CD4-positive, alpha-beta T cell treated with Interleukin-15 for 4 hours (primary cell): ENCODE measurements at places on chromosomes 7 and 10.

DNA sequence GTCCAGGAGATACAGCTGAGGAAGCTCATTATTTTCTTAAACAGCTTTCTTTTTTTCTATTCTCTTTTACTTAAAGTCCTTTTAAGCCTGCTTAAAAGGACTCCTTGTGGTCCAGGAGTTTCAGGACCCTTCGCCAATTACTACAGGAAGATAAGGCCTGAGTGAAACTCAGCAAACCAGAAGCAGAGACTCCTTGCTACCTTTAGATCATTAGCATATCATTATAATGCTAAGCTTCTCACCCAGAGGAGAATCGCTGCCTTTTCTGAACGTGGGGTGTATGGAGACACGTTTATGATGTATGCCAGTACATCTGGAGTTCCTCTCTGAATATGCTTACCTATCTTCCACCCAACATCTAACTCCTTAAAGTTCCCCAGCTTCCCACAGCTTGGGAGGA, 47.5 kb downstream of the ANKMY2 start:
- DNase-seq = no peak

GRCh38 chr7:151232091-151232916, at the start of gene CHPF2:
TSS of gene CHPF2 (plus strand) at chr7:151232483. CDS start at chr7:151234012, 1,529 bp downstream.
- DNase-seq = peak; percentile 87

GRCh38 chr10:77201135-77202106, 436.2 kb downstream of the KCNMA1 start:
- DNase-seq = no peak

DNA sequence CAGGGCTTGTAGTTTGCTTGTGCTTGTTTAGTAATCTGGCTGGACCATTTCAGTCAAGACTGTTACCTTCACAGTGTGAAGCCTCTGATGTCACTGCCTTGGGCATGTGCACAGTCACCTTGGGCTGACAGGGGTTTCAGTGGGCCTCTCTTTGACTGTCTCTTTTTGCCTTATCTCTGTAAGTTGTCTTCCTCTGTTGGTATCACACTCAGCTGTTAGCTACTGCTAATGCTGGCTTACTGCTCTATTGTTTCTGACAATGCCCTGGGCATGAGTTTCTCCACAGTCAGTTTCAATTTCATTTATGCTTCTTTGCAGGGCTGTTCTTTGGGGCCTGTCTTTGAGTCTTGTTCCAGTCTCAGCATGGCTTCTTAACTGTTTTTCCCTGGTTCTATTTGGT, 201.9 kb upstream of the SHH start:
- DNase-seq = no peak

DNA sequence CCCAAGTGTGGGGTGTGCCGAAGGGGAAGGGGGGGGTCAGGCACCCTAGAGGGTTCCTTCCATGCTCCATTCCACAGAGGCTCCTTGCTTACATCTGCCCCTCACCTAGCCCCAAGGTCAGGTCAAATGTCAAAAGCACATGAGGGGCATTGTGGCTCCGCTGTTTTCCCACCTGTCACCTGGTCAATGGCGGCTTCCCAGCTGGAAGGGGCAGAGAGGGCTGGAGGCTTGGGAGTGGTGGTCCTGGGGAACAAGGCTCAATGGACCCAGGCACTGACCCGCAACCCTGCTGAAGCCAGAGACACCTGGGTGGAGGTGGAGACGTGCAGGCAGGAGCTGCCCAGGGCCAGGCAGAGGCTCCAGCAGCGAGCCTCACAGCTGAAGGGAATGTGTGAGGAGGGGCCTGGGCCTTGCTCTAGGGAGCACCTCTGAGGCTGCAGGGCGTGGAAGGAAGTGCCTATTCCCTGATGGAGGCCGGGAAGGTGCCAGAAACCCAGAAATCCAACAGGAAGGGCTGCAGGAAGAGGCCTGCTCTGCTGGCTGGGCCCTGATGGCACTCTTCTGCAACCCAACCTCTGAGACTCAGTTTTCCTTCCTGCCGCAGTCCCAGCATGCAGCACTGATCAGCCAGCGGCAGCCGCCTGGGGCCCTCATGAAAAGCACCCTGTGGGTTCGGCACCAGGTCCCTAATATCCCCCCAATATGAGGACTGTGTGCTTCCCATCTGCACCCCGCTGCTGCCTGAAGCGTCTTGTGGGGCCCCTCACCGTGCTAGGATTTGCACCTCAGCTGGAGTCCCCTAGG, 16.0 kb downstream of the RASGEF1A start:
- DNase-seq = no peak

- DNase-seq = no peak
Measured at GRCh38 chr7:126605553-126605952, 647.2 kb downstream of the GRM8 start.

DNA sequence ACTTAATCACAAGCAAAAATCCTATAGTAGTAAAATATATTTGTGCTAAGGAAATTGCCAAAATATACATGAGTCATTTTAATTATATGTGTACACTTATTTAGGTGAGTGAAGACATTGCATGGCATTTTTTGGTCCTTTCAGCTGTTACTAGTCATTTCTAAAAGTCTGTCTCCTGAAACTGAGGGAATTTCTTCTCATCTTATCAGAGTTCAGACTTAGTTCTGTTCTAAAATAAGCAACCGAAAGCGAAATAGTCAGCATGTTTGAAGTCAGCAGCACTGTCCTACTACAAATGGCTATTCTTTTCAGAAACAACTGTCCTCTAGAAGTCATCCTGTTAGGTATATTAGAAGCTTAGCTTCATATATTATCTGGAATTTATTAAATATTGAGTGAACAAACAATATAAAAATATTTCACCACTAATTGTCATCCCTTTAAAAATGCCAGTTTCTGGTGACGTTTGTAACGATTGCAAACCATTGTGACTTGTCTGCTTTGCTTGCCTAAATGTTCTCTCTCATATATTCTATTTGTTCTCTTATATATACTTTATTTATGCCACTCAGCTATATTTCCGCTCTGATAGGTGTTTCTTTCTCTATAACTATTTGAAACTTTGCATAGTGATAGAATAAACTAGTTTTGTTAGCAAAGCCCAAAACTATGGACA, 227.4 kb upstream of the KAT6B start:
- no peak for DNase-seq

DNA sequence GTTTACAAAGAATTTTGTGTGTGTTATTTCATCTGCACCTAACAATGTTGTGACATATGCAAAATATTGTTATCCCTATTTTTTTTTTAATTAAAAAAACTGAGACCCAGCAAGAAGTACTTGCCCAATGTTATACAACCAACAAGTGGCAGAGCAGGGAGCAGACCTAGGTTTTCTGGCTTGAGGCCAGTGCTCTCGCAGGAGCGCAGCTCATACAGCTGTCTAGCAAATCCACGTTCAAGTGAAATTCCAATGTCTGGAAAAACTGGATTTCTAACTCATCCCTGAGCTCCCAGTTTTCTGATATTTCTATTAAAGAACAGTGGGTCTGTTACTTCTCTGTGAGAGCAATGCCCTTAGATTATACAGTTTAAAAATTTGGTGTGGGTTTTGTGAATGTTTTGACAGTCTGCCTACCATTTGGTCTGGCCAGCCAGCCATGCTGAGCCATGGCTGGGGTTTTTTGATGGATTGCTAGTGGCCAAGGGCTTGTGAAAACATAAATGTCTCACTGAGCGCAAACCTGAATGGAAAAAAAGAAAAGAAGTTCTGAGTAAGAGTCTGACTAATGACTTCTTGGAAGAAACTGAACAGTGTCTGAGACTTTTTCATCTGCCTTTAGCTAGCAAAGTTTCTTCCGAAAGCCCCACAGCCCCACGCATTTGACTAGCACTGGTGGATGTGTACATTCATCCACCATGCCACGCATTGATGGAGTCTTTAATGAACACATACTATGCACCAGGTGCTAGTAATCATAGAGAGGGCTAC, 15.4 kb upstream of the PRF1 start:
- peak; percentile 48 for DNase-seq

DNA sequence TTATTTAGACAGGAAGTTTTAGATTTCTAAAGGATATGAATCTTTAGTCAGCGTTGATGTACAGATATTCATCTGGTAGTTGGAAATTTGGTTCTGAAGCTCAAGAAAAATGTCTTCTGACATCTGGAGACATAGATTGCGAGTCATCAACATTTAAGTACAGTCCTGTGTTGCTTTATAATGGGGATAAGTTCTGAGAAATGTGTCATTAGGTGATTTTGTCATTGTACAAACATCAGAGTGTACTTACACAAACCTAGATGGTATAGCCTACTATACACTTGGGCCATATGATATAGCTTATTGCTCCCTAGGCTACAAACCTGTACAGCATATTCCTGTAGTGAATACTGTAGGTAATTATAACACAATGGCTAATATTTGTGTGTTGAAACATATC, 49.6 kb upstream of the UBN2 start:
- no peak for DNase-seq

GRCh38 chr7:23205909-23206767, 24.3 kb downstream of the NUP42 start:
- no peak for DNase-seq

DNA sequence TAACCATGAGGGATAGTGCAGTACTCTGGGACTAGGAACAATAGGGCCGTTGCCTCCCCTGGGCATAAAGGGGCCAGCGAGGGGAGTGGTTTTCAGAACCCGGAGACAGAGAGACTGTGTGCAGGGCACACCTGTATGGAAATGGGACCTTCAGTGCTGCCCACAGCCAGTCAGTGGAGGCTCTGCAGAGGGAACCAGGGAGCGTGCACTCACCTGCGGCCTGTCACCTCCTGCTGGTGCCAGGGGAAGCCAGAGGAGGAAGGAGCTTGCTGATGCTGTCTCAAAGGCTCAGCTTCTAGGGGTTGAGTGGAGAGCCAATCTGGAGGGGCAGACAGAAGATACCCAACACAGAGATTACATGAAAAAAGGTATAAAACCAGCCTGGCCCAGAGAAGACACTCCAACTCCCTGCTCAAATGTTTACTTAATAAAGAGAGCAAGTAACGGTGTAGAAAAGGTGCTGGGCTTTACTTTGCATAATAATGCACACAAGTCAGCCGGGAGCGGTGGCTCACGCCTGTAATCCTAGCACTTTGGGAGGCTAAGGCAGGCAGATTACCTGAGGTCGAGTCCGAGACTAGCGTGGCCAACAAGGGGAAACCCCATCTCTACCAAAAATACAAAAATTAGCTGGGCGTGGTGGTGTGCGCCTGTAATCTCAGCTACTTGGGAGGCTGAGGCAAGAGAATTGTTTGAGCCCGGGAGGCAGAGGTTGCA, 35.5 kb upstream of the WAPL start:
- no peak for DNase-seq

DNA sequence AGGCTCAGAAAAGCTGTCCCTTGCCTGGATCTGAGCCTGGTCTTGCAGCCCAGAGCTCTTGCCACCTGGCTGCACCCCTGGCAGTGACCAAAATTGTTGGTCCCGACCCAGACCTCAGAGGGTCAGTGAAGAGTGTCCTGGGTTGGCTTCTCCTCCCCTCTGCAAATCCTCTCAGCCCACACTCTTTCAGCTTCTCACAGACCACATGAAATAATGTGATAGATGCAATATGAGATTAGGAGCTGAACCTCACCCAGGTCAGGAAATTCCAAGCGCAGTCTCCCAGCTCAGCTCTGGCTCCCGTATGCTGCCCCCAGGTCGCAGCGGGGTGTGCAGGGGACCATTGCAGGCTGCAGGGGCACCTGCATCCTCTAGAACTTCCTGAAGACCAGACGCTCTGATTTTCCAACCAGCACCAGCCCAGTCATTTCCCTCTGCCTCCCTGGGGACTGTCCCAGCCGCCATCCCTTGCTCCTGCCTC, 19.6 kb upstream of the RET start:
- no peak for DNase-seq

GRCh38 chr7:148607151-148607661, 16.6 kb downstream of the C7orf33 start:
- no peak for DNase-seq

DNA sequence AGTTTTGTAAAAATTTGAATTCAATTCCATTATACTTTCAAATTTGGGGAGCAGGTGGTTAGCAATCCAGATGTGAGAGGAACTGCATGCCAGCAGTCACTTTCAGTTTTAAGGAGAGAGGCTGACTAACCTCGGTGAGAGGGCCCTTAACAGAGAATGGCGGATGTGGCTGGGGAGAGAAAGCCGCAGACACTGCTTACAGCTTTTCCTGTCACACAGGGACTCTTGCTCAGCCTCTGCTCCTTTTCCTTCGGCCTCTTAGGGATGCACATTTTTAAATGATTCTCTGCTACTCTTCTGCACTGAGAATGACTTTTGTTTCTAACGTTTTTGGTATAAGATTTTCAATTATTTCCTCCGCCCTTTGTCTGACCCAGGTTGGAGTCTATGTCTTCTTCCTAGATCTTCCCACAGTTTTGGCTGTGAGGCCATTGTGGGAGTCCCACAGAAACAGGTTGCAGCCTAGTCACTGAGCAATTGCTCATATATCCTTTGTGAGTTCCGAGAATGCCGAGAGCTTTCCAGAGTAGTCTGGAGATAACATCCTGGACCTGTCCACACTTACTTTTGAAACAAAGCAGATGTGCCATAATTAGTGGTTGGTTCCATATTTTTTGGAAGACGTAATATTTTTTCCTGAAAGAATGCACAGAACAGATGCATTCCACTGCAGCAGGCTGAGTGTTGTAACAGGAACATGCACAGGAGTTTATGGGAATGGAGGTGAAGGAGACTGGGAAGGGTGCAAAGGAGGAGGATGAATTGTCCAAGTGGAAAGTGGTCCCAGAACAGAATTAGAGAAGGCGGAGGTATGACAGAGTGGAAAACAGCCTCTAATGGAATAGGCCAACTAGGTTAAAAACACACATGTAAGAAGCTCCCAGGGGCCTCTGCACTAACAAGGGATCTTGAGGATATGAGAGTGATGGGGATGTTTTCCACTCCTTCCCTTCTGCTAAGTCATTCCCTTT, 168.0 kb upstream of the ZNF32 start:
- DNase-seq = peak; percentile 75

DNA sequence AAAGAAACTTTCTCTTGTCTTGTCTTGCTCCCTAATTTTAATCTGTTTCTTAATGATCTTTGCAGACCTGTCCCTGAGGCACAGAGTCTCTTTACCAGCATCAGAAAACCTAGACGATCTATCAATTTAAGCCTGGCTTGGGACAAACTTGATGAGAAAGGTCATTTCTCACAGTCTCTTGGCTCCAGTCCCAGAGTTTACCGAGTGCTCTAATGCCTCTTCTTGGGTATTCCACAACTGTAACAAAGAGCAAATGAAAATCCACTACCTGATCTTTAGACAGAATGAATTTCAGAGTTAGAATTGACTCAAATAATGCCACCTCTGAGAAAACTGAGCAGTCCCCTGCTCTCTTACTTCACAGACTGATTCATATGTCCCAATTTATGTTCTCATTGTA, 106.4 kb upstream of the DNAJB12 start:
- no peak for DNase-seq
